ENCODE measurements at places on chromosomes 2 and 18.

DNA sequence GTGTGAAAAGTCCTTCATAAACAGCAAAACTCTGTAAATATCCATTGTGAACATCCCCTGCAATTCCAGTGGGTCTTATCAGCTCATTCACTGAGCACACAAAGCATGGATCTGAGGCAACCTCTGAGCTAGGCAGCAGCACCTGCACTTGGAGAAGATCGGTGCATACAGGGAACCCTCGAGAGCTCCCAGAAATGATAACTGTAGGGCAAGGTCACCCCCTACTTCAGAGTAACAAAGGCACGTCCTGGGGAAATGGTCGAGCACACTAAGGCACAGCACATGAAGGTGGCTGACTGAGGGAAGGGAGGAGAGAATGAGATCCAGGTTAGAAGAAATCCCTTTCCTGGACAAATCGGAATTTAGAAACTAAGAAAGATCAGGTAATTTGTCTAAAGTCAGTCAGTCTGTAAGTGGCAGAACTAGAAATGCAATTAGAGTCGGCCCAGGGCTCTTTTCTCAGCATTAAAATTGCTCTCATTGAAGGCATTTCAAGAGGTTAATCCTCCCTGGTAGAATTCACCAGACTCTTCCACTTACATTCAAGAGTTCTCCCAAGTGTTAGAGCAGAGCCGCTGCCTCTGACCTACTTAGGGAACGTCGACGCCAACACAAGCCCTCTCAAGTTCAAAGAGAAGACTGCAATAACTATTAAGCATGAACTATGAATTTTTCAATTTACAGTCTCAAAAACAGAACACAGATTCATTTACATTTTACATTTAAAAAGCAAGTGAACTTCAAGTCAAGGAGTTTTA, 45.9 kb downstream of the PXDN start:
- H3K27ac ChIP-seq, result no peak overlapping the region
- no peaks in the 10 kb centered on the region for H3K27me3 ChIP-seq
- H3K4me3 ChIP-seq, result no peak overlapping the region
- no peak for DNase-seq
- H3K4me1 ChIP-seq, result peaks cover 8% of the 10 kb centered on the region

GRCh38 chr2:35891936-35892335, 463.6 kb upstream of the CRIM1 start:
- no peak for DNase-seq
- no peaks in the 10 kb centered on the region for H3K4me1 ChIP-seq
- H3K27me3 ChIP-seq, result no peaks in the 10 kb centered on the region
- no peak overlapping the region for H3K27ac ChIP-seq
- no peaks in the 10 kb centered on the region for H3K36me3 ChIP-seq
- H3K4me3 ChIP-seq, result no peak overlapping the region

- no peak overlapping the region for H3K27ac ChIP-seq
- no peak for DNase-seq
- no peaks in the 10 kb centered on the region for H3K4me1 ChIP-seq
- no peaks in the 10 kb centered on the region for H3K36me3 ChIP-seq
Observed at GRCh38 chr2:60335533-60336237, 217.8 kb downstream of the BCL11A start.

GRCh38 chr2:98805412-98806171, 74.7 kb upstream of the MGAT4A start:
- no peaks in the 10 kb centered on the region for H3K36me3 ChIP-seq
- H3K4me1 ChIP-seq, result peaks cover 23% of the 10 kb centered on the region
- peak overlapping the region; percentile 21 for H3K27ac ChIP-seq
- DNase-seq, result peak; percentile 15

DNA sequence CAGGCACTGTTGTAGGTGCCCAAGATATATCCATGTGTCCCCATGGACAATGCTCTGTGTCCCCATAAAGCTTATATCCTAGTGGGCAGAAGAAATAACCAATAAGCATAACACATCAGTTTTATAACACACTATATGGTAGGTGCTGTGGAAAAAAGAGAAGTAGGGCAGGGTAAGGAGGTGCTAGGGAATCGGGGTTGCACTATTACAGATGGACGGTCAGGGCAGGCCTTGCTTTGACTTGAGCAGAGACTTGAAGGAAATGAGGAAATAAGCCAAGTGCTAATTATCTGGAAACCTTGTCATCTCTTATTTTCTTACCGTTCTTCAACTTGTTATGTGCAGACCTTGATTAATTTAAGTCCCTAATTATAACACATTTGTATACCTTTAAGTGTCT, 82.0 kb downstream of the PHLPP1 start:
- DNase-seq, result no peak
- H3K27ac ChIP-seq, result no peak overlapping the region
- H3K36me3 ChIP-seq, result no peaks in the 10 kb centered on the region

GRCh38 chr18:13745696-13746095, 19.2 kb downstream of the RNMT start:
- no peaks in the 10 kb centered on the region for H3K4me1 ChIP-seq
- peaks cover 44% of the 10 kb centered on the region for H3K36me3 ChIP-seq
- H3K27me3 ChIP-seq, result no peaks in the 10 kb centered on the region
- DNase-seq, result no peak

DNA sequence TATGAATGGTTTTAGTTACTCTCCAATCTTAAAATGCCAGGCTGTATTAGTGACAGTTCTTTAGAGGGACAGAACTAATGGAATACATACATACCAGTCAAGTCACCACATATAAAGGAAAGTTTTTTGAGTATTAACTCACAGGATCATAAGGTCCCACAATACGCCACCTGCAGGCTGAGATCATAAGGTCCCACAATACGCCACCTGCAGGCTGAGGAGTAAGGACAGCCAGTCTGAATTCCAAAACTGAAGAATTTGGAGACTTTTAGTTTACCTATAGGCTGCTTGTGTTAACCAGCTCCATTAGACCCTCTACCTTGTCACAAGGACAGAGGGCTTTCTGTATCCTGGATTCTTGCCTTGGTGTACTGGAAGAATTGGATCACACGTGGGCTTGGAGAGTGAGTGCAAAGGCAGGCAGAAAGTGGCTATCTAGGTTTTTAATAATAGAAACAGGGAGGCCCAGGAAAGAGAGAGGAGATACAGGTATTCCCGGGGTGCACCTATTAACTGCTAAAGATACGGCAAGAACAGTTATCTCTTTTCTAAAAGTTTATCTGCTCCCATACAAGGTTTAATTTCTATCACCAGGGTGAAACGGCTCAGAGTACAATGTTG, 234.9 kb upstream of the CYRIA start:
- no peaks in the 10 kb centered on the region for H3K27me3 ChIP-seq
- H3K4me1 ChIP-seq, result no peaks in the 10 kb centered on the region
- H3K27ac ChIP-seq, result no peak overlapping the region
- no peak for DNase-seq
- no peak overlapping the region for H3K4me3 ChIP-seq
- H3K36me3 ChIP-seq, result no peaks in the 10 kb centered on the region

DNA sequence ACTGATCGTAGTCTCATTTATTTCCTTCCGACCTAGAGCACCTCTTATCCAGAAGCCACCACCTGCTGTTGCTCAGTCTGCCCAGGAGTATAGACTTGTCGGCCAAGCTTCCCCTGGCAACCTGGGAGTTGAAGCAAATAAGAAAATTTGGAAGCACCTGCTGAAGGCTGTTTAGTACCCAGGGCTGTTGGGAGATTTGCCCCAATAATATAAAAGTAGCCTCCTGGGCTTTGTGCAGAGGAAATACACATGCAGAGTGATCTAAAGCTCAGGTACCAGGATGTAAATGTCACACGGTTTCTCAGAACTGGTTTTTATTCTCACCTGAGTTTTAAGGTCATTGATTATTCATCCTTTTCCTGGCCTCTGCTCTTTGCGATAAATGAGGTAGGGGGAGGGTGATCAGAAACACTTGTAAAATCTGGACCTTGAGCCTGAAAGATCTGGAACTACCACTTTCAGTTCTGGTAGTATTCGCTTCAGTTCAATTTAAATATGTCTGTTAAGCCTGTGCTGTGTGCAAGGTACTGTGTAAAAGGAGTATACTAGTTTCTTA, 789 bp upstream of the COX7A2L start:
- H3K4me3 ChIP-seq, result peak overlapping the region; percentile 91
- H3K36me3 ChIP-seq, result no peaks in the 10 kb centered on the region
- no peaks in the 10 kb centered on the region for H3K27me3 ChIP-seq
- no peak for DNase-seq

GRCh38 chr2:195534971-195535370, 122.1 kb upstream of the SLC39A10 start:
- no peak overlapping the region for H3K4me3 ChIP-seq
- peak overlapping the region; percentile 75 for H3K27ac ChIP-seq
- no peak for DNase-seq
- H3K4me1 ChIP-seq, result peaks cover 23% of the 10 kb centered on the region
- H3K36me3 ChIP-seq, result no peaks in the 10 kb centered on the region

DNA sequence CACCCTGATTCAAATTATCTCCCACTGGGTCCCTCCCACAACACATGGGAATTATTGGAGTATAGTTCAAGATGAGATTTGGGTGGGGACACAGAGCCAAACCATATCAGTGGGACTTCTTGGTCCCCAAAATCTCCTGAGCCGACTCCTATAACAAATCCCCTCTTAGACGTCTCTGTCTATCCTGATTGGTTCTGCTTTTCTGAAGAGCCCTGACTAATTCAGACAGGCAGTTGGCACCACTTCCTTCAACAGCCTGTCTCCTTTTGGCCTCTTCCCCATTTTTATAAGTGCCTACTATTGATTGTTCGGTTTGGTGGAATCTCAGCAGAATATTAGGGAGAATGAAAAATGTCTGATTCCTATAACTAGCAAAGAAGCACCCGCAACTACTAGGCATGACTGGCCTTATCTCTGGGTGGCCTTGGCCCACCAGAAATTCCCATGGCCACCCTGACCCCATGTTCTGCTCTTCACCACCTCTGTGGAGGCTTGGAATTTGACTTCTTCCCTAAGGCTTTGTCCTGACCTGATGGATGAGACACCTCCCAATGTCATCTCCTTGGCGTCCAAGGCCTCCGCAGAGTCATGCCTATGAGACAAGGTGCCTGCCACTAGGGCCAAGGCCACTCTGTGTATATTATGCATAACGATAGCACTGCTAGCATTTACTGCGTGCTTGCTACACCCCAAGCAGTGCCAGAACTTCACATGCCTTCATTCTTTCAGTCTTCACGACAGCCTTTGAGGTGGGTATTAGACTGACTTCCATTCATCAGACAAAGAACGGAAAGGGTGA, 218.9 kb upstream of the COPS8 start:
- H3K27me3 ChIP-seq, result no peaks in the 10 kb centered on the region
- H3K27ac ChIP-seq, result no peak overlapping the region
- no peak overlapping the region for H3K4me3 ChIP-seq
- no peak for DNase-seq

- no peak overlapping the region for H3K27ac ChIP-seq
- H3K4me1 ChIP-seq, result no peaks in the 10 kb centered on the region
- peaks cover 17% of the 10 kb centered on the region for H3K36me3 ChIP-seq
- H3K4me3 ChIP-seq, result no peak overlapping the region
Observed at GRCh38 chr2:165933211-165933910, 20.2 kb downstream of the TTC21B start.

DNA sequence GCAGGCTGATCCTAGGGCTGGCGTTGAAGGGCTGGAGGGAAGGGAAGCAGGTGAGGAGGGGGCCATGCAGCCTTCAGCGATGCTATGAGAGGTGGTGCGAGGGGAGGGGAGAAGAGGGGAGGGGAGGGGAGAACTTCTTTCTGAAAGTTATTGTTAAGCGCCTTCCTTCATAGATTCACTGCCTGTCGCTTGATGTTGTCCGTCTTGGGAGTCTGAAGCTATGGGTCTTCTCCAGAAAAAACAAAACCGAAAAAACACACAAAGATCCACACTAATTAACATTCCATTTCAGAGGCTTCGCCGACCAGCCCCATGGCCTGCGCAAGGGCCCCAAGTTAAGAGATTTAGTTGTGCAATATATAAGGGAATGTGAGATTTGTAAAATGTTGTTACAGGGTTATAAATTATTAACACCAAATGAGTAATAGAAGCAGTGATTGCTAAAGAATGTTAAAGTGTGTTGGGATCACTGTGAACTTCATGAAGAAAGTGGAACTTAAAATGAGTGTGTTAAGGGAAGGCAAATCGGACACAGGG, 758 bp downstream of the CFAP221 start:
- DNase-seq, result no peak
- peaks cover 6% of the 10 kb centered on the region for H3K4me1 ChIP-seq
- no peaks in the 10 kb centered on the region for H3K27me3 ChIP-seq
- H3K27ac ChIP-seq, result peak overlapping the region; percentile 27

DNA sequence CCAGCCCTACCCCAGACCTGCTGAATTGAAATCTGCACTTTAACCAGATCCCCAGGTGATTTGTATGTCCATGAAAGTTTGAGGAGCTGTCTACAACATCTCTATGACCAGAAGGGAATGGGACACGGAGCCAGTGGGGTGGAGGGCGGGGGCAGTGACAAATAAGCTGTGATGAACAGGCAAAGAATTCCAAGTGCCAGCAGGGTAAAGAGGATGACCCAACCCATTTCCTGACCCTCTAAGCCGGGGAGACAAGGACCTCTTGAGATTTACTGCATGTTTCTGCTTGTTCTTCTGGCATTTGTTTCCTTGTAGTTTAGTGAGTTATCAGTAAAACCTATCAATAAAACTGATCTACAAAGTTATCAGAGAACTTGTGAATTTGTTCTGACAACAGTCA, 8.7 kb downstream of the TET3 start:
- H3K36me3 ChIP-seq, result no peaks in the 10 kb centered on the region
- peaks cover 2% of the 10 kb centered on the region for H3K4me1 ChIP-seq
- H3K4me3 ChIP-seq, result no peak overlapping the region
- no peak overlapping the region for H3K27ac ChIP-seq
- DNase-seq, result no peak

DNA sequence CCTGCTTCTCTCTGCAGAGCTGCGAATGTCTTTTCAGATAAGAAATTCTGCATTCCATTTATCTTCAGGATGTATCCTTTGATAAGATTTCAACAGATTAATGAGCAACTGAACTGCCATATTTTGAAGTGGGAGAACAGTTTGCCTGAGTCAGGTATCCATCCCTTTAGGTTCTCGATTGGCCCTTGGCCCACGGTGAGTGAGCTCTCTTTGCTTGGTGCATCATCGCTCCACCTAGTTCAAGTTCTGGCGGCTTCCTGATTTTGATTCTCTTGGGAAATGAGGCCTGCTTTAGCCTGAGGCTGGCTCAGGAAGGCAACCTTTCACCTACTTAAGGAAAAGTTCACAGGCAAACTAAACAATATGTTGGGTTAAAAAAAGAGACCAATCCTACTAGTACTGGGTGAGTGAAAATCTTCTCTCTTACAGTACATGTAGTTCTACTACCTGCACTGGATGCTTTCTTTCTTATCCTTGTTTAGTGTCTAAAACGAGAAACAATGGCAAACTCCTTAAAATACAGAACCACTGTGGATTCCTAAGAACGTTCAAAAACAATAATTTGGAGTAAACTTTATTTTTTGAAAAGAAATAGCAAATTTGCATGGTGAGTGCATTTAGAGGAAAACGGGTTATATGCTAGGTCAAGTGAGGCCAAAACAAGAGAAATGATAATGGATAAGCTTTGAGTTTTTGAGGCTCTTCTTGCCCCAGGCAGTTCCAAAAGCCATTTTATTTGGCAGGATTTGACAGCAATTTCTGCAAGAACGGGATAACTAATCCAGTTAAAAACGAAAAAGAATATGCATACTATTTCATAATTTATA, 837 bp upstream of the ACSL3 start:
- peak; percentile 37 for DNase-seq
- H3K36me3 ChIP-seq, result no peaks in the 10 kb centered on the region
- H3K4me1 ChIP-seq, result peaks cover 37% of the 10 kb centered on the region
- no peaks in the 10 kb centered on the region for H3K27me3 ChIP-seq

All from thoracic aorta (tissue), 2 donors.